ENCODE measurements at places on chromosomes 5 and 9.

GRCh38 chr5:73268826-73269225 is 95.8 kb downstream of the TMEM174 start:
- no peak for DNase-seq

DNA sequence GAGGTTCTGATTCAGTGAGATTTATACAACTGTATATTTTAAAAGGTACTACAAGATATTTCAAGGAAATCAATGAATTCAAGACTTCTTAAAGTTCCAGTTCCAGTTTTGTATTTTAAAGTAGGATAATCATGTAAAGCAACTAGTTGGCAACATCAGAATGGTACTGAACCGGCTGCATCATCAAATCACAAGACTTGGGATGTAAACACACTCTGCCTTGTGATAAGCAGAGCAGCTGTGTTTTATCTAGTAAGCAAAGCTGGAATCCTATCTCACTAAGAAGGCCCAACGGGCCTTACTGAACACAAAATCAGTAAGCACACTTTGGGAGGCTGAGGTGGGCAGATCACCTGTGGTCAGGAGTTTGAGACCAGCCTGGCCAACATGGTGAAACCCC is 327.2 kb upstream of the NREP start:
- no peak for DNase-seq

DNA sequence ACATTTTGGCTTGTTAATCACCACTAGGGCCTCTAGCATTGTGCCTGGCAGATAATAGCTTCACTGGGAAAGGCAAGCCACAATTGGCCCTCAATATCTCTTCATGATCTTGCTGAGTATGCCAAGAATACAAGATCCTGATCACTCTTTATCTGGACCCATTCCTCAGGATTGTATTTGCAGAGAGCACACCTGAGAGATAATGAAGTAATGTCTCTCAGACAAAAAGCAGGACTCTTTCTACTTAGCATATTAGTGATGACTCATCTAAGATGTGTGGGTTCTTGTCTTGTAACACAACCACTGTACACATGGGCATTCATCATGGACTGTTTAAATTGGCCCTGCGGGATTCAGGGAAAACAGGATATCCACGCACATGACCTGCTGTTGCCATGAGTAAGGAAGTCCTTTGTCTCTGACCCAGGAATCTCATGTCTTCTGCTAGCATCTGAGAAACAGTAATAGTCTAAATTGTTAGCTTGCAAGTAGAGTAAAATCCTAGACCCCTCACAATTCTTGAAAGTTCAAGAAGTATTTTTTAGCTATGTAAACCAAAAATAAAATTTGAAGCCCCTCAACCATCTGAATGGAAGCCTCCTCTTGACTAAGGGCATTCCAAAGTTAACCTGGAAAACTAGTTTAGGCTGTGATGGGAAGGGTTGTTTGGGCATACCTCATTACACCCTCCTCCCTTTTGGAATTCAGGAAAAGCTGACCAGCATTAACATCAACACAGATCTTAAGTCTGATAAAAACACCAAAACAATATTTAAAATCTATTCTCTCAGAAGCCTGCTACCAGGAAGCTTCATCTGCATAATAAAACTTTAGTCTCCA is 28.0 kb upstream of the NFIL3 start:
- DNase-seq: no peak

- DNase-seq: no peak
Observed at GRCh38 chr5:174832811-174833210, 108.4 kb downstream of the MSX2 start.

DNA sequence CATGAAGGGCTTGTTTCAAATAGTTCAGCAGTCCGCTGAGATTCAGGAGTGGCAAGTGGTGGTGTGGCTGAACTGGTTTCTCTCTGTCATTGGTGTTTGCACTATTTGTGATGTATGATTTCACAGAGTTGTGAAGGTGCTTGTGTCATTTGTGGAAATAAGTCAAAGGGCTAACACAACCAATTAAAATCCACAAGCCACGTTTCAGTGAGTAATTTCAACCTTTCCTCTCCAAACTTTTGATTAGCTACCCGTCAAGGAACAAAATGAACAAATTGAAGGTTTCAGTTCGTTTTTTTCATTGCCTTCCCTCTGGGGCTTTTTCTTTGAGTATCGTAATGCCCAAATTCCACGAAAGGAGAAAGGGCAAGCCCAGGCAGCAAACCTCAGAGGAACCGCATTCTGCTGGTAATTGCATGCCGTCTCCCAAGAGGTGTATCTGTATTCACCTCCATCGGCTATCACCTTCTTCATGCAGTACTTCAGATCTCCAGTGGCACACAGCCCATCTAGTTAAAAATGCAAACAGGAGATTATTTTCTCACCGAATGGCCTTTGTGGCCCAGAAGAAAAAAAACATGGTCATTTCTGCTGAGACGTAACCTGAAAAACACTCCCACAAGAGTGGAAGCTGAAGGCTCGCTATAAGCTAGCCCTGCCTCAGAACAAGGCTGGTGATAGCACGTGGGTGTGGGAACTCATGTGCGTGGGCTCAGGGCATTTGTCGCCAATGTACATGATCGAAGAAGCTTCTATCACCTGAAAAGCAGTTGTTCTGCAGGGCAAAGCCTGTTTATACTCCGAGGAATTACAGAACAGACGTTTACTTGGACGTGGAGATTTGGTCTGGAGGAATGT is 197.1 kb downstream of the NR3C1 start:
- no peak for DNase-seq

DNA sequence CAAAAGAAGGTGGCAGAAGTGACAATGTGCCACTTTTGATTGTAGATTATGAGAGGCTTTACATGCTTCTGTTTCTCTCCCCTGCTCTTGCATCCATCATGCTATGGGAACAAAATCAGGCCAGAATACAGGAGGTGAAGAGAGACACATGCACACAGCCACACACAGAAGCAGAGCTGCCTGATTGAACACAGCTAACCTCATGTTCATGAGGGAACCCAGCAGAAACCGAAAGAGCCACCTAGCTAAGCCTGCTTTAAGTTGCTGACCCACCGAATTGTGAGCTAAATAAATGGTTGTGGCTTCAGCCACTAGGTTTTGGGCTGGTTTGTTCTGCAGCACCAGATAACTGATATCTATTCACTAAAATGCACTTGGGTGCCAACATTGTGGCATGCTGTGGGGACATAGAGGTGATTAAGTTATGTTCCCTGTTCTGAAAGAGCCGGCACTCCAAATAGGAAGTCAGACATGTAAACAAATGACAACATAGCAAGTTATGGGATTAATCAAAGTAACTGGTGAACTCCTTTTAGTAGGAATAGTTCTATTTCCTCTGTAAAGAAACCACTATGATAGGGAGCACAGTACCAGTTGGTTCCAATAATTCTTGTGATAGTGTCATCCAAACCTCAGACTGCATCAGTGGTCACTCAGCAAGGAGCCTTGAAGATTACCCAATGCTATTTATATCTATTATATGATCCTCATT is 93.6 kb upstream of the TNC start:
- no peak for DNase-seq

- DNase-seq: no peak
Observed at GRCh38 chr5:107383414-107383813, 287.3 kb downstream of the EFNA5 start.

- DNase-seq: no peak
Observed at GRCh38 chr5:181215997-181216989, 6.8 kb upstream of the TRIM41 start.

GRCh38 chr5:72079288-72079687 is 28.0 kb upstream of the MAP1B start:
- DNase-seq: no peak

GRCh38 chr5:40333459-40334241 is 346.1 kb upstream of the PTGER4 start:
- DNase-seq: no peak
